HCT116 (cell line): ENCODE measurements at places on chromosomes 7 and 10.

GRCh38 chr10:113493195-113493594 is 59.7 kb upstream of the HABP2 start:
- DNase-seq = no peak

DNA sequence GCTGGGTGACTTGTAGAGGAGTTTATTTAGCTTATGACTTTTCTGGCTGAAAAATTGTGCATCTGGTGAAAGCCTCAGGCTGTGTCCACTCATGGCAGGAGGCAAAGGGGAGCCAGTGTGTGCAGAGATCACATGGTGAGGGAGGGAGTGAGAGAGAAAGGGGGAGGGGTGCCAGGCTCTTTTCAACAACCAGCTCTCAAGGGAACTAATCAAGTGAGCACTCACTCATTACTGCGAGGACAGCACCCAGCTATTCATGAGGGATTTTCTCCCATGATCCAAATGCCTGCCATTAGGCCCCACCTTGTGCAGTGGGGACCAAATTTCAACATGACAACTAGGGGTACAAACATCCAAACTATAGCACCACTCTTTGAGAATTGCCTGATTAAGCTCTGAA is 590.2 kb downstream of the MAGI2 start:
- no peak for DNase-seq

DNA sequence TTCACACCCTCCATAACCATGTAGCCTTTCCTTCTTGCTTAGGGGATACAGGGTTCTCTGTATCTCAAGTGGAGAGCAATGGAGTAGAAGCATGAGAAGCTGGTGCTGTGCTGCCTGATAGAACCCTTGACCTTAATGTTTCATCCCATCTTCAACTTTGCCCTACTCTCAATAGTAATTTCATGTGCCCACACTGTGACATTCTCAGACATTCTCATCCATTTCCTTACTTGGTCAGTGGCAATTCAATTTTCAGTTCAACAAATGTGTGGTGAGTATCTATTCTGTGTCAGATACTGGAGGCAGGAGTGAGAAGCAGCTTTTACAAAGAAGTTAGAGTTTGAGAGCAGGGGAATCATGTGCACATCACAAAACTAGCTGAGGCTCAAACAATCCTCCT is 16.1 kb downstream of the STRIP2 start:
- DNase-seq = no peak

DNA sequence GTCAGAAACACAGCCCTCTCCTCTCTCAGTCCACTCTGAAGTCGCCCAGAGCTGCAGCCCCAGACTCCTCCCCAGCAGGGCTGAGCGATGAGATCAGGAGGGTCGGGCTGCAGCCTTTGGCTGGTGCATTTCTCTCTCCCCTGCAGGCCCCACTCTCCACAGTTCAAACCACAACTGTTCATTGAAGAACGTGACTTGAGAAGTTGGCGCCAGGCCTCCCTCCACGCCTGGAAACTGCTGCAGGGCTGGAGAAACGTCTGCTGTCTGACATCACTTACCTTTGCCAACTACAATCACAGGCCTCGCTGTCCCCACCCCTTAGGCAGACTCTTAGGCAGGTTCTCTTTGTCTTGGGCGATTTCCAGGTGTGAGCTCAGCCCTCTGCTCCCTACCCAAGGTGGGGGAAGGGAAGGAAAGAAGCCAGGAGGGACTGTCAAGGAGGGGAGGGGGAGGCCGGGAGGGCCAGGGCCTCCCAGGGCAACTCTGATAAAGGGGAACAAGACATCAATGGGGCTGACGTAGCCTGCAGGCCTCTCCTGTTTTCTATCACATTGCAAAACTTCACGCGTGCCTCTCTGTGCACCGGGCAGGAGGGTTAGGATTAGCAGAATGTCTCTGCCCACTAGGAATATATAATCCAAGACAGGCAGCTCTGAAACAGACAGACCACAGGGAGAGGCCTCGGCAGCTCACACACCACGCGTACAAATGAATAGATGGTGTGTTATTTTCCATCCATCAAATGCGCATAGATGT is 32.7 kb downstream of the CALML5 start:
- DNase-seq = no peak

DNA sequence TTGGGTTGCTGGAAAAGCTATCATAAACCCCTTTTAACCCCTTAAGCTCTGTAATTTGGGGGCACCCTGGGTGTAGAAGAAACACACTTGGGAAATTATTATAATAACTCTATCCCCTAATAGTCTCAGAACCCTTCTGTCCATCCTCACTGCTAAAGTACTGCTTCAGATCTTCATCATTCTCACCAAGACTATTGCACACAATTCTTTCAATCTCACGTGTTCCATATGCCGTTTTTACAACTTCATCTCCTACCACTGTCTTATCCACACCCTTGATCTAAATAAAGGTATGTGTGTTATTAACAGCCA is 15.8 kb downstream of the ANKRD22 start:
- DNase-seq = no peak

- peak; percentile 26 for DNase-seq
Measured at GRCh38 chr7:18356191-18356645, 139.3 kb upstream of the HDAC9 start.

GRCh38 chr10:114933588-114933987 is 4.4 kb upstream of the TRUB1 start:
- DNase-seq = no peak

DNA sequence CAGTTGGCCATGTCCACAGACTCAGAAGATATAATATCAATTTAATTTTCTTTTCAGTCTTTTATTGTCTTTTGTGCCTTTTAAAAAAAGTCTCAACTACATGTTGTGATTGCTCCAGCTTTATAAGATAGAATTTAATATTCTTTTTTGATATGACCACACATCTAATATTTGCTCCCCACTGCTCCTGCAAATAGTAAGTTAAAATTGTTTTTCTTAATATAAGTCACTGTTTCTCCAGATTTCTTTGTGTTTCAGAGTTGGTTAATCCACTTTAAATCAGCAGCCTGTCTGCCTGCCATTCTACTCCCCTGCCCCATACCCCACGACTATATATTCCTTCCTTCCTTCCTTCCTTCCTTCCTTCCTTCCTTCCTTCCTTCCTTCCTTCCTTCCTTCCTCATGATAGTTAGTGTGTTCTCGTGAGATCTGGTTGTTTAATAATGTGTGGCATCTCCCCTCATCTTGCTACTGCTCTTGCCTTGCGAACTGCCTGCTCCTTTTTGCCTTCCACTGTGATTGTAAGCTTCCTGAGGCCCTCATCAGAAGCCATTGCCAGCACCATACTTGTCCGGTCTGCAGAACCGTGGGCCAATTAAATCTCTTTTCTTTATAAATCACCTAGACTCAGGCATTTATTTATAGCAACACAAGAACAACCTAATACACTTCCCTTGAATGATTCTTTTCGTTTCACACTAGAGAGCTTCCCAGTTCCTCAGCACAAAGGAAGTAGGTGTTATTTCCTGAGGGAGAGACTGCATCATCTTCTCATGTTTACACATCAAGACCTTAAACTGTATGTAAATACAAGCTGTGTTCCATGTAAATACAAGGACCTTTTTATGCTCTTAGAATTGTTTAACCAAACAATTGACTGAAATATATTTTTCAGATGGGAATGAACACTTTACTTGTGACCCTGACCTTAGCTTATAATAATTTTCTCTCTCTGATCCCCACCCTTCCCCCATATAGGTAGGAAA is 24.5 kb downstream of the TAS2R16 start:
- no peak for DNase-seq

DNA sequence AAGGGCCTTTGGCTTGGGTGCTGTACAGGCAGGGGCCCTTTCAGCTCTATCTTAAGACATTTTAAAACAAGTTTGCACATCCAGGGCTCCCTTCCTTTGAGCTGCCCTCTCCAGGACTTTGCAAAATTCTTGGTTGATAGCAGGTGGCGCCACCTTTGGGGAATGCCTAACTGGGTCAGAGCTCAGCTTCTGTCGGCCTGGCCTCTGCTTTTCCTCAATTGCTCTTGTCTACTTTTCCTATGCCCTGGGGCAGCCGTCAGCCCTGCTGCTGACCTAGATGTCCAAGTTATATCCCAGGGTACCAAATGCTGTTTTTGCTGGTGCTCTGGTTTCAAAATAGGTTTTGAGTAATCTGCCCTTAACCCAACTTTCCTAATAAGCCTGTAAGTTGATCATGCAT is 65.8 kb downstream of the APBB1IP start:
- DNase-seq = no peak

DNA sequence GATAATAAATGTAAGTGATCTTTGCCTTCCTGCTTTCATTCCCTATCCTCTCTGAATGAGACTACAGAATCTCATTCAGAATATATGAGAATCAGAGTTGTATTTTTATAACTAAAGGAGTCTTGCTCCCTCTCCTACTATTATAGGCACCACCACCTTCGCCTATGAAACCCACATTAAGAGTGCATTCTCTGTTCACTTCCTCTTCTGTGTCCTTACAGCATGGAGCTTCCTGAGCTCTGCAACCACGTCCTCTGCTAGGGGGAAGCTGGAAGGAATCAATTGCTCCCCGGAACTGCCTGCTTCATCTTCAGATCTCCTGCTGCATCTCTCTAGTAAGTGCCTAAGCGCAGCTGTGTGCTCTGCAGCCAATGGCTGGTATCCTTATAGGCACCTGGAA is 820.7 kb downstream of the GRID1 start:
- DNase-seq = no peak

- no peak for DNase-seq
Measured at GRCh38 chr10:60188548-60188947, 201.1 kb downstream of the ANK3 start.

- DNase-seq = no peak
Measured at GRCh38 chr10:92081641-92082040, 158.1 kb downstream of the BTAF1 start.

- DNase-seq = no peak
Measured at GRCh38 chr7:138958391-138958956, 22.7 kb downstream of the KIAA1549 start.

GRCh38 chr10:28564905-28565304 is 32.0 kb downstream of the WAC start:
- DNase-seq = no peak

DNA sequence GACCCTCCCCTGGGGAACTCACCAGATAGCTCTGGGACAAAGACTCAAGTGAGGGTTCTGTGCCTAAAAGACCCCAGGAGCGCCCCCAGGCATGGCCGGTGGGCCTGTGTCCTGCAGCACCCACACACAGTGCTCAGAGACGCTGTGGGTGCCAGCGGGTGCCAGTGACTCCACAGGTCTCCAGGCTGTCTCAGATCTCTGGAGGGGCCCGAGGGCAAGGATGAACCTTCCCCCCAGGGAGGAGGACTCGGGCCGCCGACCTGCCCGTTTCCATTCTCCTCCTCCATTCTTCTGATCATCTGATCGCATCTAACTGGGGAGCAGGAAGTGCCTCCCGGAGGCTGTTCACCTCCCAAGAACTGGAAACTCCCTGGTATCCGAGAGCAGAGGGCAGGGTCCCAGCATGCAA is 980 bp downstream of the ADAM8 start:
- no peak for DNase-seq

DNA sequence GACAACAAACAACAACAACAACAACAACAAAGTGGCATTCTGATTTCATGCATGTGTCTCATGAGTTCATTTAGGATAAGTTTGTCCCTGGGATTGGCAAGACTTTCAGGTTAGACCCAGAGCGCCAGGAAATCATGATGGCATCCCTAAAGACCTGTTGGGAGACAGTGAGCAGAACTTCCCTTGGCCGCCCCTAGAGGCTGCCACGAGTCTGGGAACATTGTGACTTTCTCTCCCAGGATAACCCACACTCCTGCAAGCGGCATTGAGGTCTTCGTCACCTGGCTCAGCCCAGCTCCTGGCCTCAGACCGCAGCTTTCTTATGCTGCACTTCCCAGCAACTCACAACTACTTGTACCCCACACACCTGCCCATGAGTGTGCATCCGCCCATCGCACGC is 80.5 kb upstream of the RNF32 start:
- no peak for DNase-seq

DNA sequence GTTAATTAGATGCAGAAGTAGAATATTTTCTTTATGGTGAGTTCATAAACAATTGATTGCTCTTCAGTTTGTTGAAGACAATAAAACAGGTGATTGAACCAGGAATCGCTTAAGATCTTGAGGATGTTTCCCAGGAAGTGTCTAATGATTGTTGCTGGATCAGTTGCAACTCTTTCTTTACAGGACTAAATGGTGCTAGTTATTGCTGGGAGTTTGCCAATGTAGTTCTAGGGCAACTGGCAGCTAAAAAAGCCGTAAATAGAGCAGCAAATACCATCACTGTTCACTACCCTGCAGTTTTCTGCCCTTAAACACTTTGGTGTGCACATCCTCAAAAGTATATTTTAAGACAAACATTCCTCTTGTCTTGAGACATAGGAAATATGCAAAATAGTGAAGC is 119.2 kb upstream of the ANK3 start:
- no peak for DNase-seq

GRCh38 chr7:135169964-135170273 is 588 bp downstream of the CYREN start:
- DNase-seq = no peak

GRCh38 chr7:6096581-6096980 is 65.4 kb downstream of the ANKRD61 start:
- DNase-seq = no peak

GRCh38 chr7:29414216-29414615 is 149.4 kb upstream of the PRR15 start:
- DNase-seq = no peak

GRCh38 chr7:131507592-131508331 is 48.7 kb downstream of the PODXL start:
- peak; percentile 44 for DNase-seq

GRCh38 chr7:74069086-74069541 is 14.5 kb upstream of the LIMK1 start:
- DNase-seq = no peak

GRCh38 chr7:101362334-101363195 is at the start of gene COL26A1:
Gene COL26A1 (plus strand): TSS chr7:101362875. CDS start chr7:101363033, 158 bp downstream.
- DNase-seq = no peak

- DNase-seq = no peak
Measured at GRCh38 chr10:31757831-31758230, 170.8 kb downstream of the ARHGAP12 start.

DNA sequence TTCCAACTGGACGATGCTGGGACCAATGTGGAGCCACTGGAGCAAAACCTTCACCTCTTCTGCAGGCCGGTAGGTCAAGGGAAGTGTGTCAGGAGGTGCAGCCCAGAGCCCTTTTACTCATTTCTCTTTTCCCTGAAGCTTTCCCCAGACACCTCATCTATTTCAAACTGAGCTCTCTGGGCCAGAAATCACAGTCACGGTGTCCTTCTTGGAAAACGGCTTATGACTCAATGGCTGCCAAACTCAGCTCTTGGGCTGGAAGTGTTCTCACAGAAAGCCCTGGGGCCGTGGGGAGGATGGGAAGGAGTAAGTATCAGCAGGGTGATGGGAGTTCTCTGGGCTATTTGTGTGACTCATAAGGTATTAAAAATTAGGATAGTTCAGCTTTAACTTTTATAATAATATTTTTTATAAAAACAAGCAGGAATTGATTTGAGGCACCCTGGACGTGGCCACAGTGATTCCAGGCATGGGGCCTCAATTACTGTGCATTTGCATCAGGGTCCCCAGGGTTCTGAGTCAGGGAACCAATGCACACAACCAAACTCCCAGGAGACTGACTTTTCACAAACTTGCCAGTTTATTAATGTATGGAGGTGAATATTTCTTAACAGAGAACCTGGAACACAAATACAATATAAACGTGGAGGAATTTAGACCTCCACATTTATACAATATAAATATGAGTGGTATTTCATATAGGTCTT is 187.4 kb upstream of the TMEM72 start:
- no peak for DNase-seq

- no peak for DNase-seq
Measured at GRCh38 chr10:42898037-42898960, 115.7 kb downstream of the BMS1 start.
